ENCODE measurements at places on chromosomes 5 and 9. TPM values are rescaled to one million over a fixed set of nuclear protein-coding genes. Genes with fewer than 3 reads are reported as not detected.

GDNF gene
- 0.11 TPM for total RNA-seq

TMEM215 gene
- not detected for total RNA-seq

HCN1 gene
- total RNA-seq, result not detected

TAF11L10 gene
- not detected for total RNA-seq

CTNND2 gene
- total RNA-seq, result not detected

SCGB3A2 gene
- not detected for total RNA-seq

ANKRD20A1 gene
- 1.3 TPM for total RNA-seq

POU5F2 gene
- total RNA-seq, result not detected

CDK7 gene
- 74.0 TPM for total RNA-seq

TOR2A gene
- 10.4 TPM for total RNA-seq

RNF183 gene
- 0.09 TPM for total RNA-seq
